ENCODE measurements at places on chromosomes 1 and 21.

DNA sequence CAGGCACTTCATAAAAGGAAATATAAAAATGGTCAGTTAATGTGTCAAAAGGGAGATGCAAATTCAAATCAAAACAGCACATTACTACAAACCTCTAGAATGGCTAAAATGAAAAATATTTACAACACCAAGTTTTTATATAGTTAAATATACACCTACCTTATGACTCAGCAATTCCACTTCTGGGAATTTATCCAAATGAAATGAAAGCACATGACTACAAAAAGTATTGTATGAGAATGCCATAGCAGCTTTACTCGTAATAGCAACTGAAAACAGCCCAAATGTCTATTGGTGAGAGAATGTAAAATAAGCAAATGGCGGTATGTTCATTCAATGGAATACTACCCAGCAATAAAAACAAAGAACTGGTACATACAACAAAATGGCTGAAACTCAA lies 175.8 kb upstream of the SPAG17 start:
- peak; percentile 59 for DNase-seq

DNA sequence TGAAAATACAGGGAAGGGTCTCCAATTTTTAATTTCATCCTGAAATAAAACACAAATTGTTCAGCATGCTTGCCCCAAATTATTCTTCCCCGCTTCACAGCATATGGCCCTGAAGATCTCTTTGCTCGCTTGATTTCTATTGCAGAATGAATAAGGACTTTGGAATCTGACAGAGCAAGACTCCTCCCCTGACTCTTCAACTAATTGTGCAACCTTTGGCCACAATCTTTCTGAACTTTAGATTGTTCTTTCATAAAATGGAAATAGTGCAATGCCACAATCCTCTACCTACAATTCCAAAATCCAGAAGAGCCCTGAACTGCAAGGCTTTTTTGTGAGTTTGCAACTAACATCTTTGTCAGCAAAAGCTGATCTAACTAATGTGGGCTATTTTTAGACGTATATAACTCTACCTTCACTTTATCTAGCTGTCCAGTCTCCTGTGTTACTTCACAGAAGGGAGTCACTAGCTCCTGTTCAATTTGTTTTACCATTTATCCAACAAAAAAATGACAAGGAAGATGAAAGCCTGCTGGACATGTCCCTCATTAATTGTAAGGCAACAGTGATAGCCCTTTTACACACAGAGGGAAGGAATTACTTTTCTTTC lies 13.4 kb downstream of the RNASEL start:
- no peak for DNase-seq

- no peak for DNase-seq
Observed at GRCh38 chr1:170064821-170065220, 9.7 kb downstream of the KIFAP3 start.

GRCh38 chr1:153679337-153680119 lies 1.0 kb downstream of the NPR1 start:
- no peak for DNase-seq

GRCh38 chr1:112363636-112364035 lies 32.4 kb upstream of the CTTNBP2NL start:
- DNase-seq, result no peak

GRCh38 chr1:78121710-78122109 lies 75.9 kb downstream of the GIPC2 start:
- DNase-seq, result no peak

DNA sequence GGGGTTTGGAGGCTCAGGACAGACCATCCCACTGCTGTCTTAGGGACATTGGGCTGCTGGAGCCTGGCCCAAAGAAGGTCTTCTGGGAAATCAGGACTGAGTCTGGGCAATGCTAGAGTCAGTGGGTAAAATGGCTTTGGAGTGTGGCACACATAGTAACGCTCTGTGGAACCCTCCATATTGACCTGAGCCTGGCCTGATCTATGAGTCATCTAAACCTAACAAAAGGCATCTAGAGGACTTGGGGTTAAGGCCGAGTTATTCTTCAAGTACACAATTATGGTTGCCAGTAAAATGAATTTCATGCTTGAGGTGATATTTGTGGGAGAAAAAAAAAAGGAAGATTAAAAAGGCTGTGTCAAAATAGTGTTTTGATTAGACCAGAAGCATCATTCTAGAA lies 77.7 kb downstream of the ST6GALNAC5 start:
- peak; percentile 37 for DNase-seq

GRCh38 chr1:236282425-236282716 lies 613 bp upstream of the ERO1B start:
- no peak for DNase-seq

All from retinal pigment epithelial cell (primary cell).